ENCODE measurements at places on chromosomes 13 and 19. TPM values are rescaled to one million over a fixed set of nuclear protein-coding genes. Genes with fewer than 3 reads are reported as not detected.

- no peak for DNase-seq
Measured at GRCh38 chr13:21124852-21125251, 51.5 kb downstream of the SKA3 start.

DNA sequence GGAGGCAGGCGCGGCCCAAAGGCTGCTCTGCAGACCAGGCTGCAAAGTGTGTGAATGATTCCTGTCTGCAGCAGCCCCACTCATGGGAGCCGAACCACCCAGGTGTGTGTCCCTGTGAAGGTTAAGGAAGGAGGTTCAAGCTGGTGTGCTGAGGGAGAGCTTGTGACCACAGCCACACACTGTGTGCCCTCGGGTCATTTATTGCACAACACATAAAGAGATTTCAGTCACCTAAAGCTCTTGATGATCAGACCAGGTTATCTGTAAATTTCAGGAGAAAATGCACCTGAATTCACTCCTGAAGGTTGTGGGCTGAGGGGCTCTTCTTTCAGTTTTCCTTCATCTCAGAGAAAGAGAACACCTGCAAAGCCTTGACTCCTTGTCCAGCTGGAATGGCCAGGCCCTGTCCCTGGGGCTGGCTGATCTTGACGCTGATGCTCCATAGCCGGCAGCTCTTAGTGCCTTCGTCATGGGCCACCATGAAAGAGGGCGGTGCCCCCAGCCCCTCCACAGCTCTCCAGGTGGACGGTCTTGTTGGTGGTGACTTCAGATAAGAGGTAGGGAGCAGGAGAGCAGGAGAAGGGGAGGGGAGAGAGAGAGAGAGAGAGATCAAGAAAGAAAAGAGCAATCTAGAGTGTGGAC lies 110.8 kb upstream of the C1QTNF9B start:
- DNase-seq = no peak

The ZNF571 gene
- 10.7 TPM for total RNA-seq

The GPR12 gene
- total RNA-seq = 0.53 TPM
